ENCODE measurements at places on chromosomes 2 and 18. TPM values are rescaled to one million over a fixed set of nuclear protein-coding genes. Genes with fewer than 3 reads are reported as not detected.

DNA sequence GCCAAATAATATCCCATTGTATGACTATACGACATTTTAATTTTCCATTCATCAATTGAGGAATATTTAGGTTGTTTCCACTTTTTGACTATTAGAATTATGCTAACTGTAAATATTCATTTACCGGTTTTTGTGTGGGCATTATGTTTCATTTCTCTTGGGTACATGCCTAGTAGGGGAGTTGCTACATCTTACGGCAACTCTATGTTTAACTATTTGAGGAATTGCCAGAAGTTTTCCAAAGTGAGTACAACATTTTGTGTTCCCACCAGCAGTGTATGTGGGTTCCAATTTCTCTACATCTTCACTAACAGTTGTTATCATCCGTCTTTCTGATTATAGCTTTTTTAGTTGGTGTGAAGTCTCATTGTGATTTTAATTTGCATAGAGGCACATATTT, 1.6 kb upstream of the KDSR start:
- H3K27me3 ChIP-seq, result no peaks in the 10 kb centered on the region
- H3K4me1 ChIP-seq, result peaks cover 11% of the 10 kb centered on the region
- no peak overlapping the region for H3K27ac ChIP-seq
- H3K4me3 ChIP-seq, result no peak overlapping the region
- no peaks in the 10 kb centered on the region for H3K36me3 ChIP-seq

DNA sequence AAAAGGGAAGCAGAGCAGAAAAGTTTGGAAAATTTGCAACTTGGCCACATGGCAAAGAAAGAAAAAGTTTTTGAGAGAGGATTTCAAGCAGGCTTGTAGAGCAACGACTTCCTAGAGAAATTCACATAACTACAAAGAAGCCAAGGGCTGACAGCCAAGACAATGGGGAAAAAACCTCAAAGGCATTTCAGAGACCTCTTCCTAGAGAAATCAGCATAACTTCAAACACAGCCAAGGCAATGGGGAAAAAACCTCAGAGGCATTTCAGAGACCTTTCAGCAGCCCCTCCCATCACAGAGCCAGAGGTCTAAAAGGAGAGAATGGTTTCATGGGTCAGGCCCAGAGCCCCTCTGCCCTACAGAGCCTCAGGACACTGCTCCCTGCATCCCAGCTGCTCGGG, 7.2 kb downstream of the ADI1 start:
- H3K36me3 ChIP-seq, result no peaks in the 10 kb centered on the region
- H3K4me1 ChIP-seq, result no peaks in the 10 kb centered on the region

- peak; percentile 82 for DNase-seq
- peaks cover 22% of the 10 kb centered on the region for H3K4me1 ChIP-seq
- no peak overlapping the region for H3K27ac ChIP-seq
Observed at GRCh38 chr18:79644006-79644665, 35.5 kb upstream of the CTDP1 start.

- H3K27ac ChIP-seq, result no peak overlapping the region
- H3K4me3 ChIP-seq, result no peak overlapping the region
- no peaks in the 10 kb centered on the region for H3K36me3 ChIP-seq
- no peaks in the 10 kb centered on the region for H3K4me1 ChIP-seq
Observed at GRCh38 chr2:14199040-14199439, 433.5 kb upstream of the LRATD1 start.

- peaks cover 26% of the 10 kb centered on the region for H3K4me1 ChIP-seq
- no peaks in the 10 kb centered on the region for H3K36me3 ChIP-seq
- no peaks in the 10 kb centered on the region for H3K27me3 ChIP-seq
- peak; percentile 19 for DNase-seq
Observed at GRCh38 chr2:104871649-104871971, 17.7 kb downstream of the POU3F3 start.

DNA sequence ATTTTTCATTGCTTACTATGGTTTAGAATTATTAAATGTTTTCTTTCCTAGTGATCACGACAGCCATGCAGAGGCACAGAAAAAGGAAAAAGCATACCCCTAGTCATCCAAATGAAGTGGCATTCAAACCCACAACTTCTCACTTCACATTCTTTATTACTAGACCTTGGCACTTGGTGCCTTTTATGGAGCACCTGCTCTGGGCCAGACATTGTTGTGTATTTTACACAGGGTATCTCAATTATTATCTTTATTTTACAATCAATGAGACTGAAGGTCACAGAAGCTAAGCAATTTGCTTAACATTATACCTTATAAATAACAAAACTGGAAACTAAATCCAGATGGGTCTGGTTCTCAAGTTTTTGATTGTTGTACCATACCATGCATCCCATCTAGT, 235.3 kb downstream of the LRATD1 start:
- H3K4me3 ChIP-seq, result no peak overlapping the region
- H3K4me1 ChIP-seq, result no peaks in the 10 kb centered on the region
- H3K27me3 ChIP-seq, result no peaks in the 10 kb centered on the region
- H3K27ac ChIP-seq, result no peak overlapping the region
- DNase-seq, result no peak

GRCh38 chr18:26821181-26821580, 44.3 kb downstream of the AQP4 start:
- H3K27ac ChIP-seq, result no peak overlapping the region
- H3K27me3 ChIP-seq, result no peaks in the 10 kb centered on the region
- no peaks in the 10 kb centered on the region for H3K4me1 ChIP-seq
- H3K36me3 ChIP-seq, result no peaks in the 10 kb centered on the region

DNA sequence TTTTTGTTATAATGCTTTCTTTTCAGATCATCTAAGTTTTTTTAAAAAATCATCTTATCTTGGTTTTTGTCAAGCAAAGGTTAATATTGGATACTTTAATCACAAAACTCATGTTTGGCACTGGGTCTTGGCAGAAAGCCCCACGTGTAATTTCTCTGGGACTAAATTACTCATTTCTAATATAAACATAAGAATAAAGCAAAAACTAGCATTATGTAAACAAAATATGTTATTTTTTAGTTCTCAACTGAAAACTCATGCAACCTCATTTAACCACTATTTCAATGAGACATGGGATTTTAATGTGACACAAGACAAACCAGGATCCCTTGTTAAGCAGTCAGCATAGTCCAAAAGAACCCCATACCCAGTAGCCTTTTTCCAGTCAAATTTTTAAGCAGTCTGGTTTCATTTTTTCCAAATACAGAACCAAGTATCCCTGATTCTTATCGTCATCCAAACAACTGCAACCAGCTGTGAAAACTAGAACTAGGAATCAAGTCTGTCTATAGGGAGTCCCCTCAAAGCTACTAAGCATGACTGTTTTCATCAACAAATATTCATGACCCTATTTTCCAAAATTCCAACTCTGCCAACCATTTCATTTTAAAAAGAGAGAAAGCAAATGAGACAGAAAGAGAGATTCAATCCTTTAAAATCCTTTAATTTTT, 27.1 kb downstream of the PID1 start:
- no peaks in the 10 kb centered on the region for H3K4me1 ChIP-seq
- no peak overlapping the region for H3K27ac ChIP-seq
- H3K36me3 ChIP-seq, result no peaks in the 10 kb centered on the region
- no peak overlapping the region for H3K4me3 ChIP-seq

GRCh38 chr2:164068063-164068462, 332.3 kb upstream of the FIGN start:
- H3K27ac ChIP-seq, result no peak overlapping the region
- H3K36me3 ChIP-seq, result no peaks in the 10 kb centered on the region
- H3K27me3 ChIP-seq, result no peaks in the 10 kb centered on the region

GRCh38 chr18:65380986-65381385, 369.8 kb upstream of the CDH7 start:
- H3K27ac ChIP-seq, result no peak overlapping the region
- no peaks in the 10 kb centered on the region for H3K27me3 ChIP-seq
- DNase-seq, result no peak
- H3K4me1 ChIP-seq, result no peaks in the 10 kb centered on the region

DNA sequence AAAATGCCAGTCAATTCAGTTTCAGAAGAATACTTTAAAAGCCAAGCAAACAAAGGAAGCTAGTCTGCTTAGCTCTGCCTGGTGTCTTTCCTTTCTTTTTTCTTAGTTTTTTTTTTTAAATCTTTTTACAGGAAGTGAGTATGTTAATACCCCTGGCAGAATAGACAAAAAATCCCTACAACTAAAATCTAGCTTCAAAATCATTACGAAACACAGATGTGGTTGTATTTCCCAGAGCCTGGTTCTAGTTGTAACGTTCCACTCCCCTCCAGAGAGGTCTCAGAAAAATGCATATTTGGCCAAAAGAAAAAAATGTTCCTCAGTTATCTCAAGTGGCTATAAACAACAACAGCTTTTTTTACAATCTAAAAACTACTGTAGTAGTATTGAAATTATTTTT, 202.1 kb upstream of the RND3 start:
- DNase-seq, result no peak
- no peaks in the 10 kb centered on the region for H3K27me3 ChIP-seq
- H3K36me3 ChIP-seq, result no peaks in the 10 kb centered on the region
- no peak overlapping the region for H3K4me3 ChIP-seq

DNA sequence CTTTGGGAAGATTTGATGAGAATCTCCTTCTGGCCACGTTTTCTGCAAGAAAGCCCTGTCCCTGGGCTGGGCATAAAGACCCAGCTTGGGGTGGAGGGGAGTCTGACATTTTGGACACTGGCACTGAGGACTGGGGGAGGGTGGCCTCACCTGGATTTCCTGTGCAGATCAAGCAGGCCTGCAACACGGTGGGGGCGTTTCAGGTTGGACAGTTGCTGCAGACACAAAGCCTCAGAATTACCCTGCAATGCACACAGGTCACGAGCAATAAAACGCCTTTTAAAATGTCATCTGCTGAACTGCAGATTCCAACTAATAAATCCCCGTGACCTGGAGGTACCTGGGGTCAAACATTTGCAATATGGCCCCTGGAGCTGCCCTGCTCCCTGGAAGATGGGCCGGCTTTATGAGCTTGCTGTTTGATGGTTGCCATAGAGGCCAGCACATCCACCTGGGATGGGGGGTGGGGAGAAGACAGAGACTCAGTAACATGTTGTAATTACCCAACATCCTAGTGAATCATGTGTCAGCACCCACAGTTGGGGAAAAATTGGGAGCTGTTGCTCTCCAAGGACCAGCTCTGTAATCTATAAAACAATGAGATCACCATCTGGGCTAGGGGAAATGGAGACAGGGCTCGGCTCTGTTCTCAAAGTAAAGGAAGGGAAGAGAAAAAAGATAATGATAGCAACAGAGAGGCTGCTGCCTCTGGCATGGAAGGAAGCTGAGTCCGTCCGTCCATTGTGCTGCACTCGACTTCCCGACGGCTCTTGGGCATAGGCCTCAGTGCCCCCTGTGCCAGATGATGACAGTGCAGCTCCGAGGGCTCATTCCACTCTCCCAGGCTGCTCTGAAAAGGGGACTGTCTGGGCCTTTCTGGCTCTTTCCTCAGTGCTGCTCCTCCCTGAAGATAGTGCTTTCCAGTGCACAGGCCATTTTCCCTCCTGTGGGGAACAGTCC, 340.3 kb downstream of the CYRIA start:
- no peaks in the 10 kb centered on the region for H3K4me1 ChIP-seq
- H3K27ac ChIP-seq, result no peak overlapping the region
- H3K4me3 ChIP-seq, result no peak overlapping the region
- H3K36me3 ChIP-seq, result no peaks in the 10 kb centered on the region
- DNase-seq, result no peak
- no peaks in the 10 kb centered on the region for H3K27me3 ChIP-seq

GRCh38 chr2:1892529-1893250, 148.4 kb upstream of the PXDN start:
- no peaks in the 10 kb centered on the region for H3K4me1 ChIP-seq
- no peak overlapping the region for H3K27ac ChIP-seq
- H3K27me3 ChIP-seq, result no peaks in the 10 kb centered on the region
- DNase-seq, result no peak
- H3K36me3 ChIP-seq, result no peaks in the 10 kb centered on the region
- no peak overlapping the region for H3K4me3 ChIP-seq

- H3K4me1 ChIP-seq, result no peaks in the 10 kb centered on the region
- no peaks in the 10 kb centered on the region for H3K27me3 ChIP-seq
- H3K36me3 ChIP-seq, result peaks cover 2% of the 10 kb centered on the region
Observed at GRCh38 chr2:121665504-121665903, 16.2 kb upstream of the CLASP1 start.

GRCh38 chr2:178306352-178307073, 112.2 kb downstream of the OSBPL6 start:
- no peaks in the 10 kb centered on the region for H3K36me3 ChIP-seq
- H3K4me3 ChIP-seq, result no peak overlapping the region
- H3K27me3 ChIP-seq, result no peaks in the 10 kb centered on the region
- H3K4me1 ChIP-seq, result no peaks in the 10 kb centered on the region
- DNase-seq, result peak; percentile 10

GRCh38 chr18:28846958-28847357, 670.0 kb upstream of the CDH2 start:
- H3K4me1 ChIP-seq, result no peaks in the 10 kb centered on the region
- DNase-seq, result no peak
- H3K36me3 ChIP-seq, result no peaks in the 10 kb centered on the region
- H3K4me3 ChIP-seq, result no peak overlapping the region
- no peak overlapping the region for H3K27ac ChIP-seq

GRCh38 chr2:202680512-202680911, 45.7 kb downstream of the FAM117B start:
- no peak overlapping the region for H3K27ac ChIP-seq
- peaks cover 10% of the 10 kb centered on the region for H3K36me3 ChIP-seq
- no peaks in the 10 kb centered on the region for H3K27me3 ChIP-seq
- peaks cover 13% of the 10 kb centered on the region for H3K4me1 ChIP-seq
- DNase-seq, result no peak
- H3K4me3 ChIP-seq, result no peak overlapping the region

The ELOA2 gene
- total RNA-seq, result not detected

The RAB12 gene
- total RNA-seq, result 40.9 TPM

The SCN7A gene
- total RNA-seq, result not detected

The INHA gene
- total RNA-seq, result not detected

The LOXHD1 gene
- total RNA-seq, result not detected

The GPAT2 gene
- total RNA-seq, result 3.6 TPM

The CDH19 gene
- not detected for total RNA-seq

The UCN gene
- 3.6 TPM for total RNA-seq

The COL4A4 gene
- total RNA-seq, result 34.6 TPM

The DYNAP gene
- total RNA-seq, result not detected
